ENCODE measurements at places on chromosomes 1 and 21.

- DNase-seq = no peak
Observed at GRCh38 chr1:34167389-34167788, 2.4 kb upstream of the CSMD2 start.

DNA sequence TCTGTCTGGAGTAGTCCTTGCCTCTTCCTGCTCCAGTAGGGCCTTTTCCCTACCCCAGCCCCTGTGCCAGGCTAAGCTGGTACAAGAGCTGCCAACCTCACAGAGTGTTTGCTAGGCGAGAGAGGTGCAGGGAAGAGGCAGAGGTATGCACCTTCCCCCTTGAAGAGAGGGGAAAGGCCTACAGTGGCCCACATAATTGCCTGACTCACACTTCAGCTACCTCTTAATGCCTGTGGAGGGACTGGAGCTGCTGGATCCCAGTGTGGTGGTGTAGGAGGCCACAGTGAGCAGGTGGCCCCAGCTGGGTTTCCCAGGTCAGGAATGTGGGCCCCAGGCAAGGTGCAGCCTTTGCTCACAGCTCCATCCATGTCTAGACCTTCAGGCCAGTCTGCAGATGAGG, 3.3 kb upstream of the CCDC28B start:
- DNase-seq = no peak

DNA sequence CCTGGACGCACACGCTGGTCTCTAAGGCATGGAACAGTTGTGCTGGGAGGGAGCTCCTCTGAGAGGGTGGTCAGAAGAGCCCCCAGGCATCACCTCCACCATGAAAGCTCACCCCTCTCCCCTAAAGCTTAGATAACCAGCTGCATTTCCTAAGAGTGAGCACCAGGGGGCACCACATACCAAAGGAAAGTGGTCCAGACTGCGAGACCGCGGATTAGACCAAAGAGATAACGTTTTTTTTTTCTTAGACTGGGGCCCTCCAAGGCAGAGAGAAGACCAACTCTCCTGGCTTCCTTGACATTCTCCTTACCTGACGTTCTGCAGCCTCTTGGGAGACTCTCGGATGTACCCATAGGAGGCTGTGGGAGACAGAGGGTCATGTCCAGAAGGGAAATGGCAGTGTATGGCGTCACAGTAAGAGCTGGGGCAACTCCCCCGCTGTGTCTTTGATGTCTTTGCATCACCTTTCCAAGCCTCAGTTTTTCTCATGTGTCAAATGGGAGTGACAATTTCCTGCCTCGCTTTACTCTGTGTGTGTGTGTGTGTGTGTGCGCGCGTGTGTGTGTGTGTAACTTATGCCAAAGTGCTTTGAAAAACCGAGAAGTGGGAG, 12.3 kb upstream of the IFNLR1 start:
- DNase-seq = peak; percentile 35

DNA sequence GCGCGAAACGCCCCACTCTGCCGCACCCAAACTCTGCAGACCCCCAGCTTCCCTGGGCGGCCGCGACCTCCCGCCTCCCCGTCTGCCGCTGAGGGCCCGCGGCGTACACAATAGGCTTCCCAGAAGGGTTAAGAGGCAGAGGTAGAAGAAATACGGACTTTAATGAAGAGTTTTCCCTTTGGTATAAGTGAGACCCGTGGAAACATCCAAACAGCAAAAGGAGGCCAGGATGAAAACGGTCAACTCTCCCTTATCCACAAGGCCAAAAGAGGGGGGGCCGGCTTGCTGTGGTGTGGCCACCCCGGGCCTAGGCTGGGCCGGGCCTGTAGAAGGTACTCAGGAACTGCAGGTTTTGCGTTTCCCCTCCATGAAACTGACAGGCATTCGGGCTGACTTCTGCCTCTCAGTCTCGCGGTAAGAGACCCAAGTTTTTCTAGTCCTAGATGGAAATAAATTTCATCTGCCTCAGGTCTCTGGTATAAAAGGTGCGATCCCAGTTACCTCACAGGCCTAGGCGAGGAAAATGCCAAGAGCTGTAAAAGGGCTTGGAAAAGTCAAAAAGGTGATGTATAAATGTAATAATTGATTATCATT, 671 bp upstream of the PYGO2 start:
- DNase-seq = no peak

GRCh38 chr1:111267801-111268508, 22.7 kb upstream of the CHIA start:
- DNase-seq = no peak

- no peak for DNase-seq
Observed at GRCh38 chr1:50424045-50424883, 1.0 kb upstream of the DMRTA2 start.

DNA sequence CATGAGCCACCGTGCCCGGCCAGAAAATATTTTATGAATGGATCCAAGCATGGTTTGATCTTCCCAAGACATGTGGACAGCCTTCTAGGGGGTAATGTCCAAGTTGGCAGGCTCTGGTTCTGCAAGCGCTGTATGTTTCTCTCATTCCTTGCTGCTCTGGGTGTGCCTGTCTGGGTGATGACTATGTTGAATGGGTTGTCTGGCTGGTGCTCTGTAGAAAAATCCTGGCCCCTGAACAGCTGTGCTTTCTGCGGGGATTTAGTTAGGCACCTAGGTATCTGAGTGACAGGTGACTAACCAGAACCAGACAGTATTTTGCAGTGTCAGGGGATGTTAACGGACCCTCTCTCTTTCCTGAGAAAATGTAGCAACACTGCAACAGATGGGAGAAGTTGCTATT, 14.1 kb downstream of the HUNK start:
- DNase-seq = no peak

- DNase-seq = no peak
Observed at GRCh38 chr21:25974964-25975363, 195.6 kb downstream of the APP start.

GRCh38 chr1:11373895-11374747, 101.1 kb downstream of the UBIAD1 start:
- DNase-seq = no peak

DNA sequence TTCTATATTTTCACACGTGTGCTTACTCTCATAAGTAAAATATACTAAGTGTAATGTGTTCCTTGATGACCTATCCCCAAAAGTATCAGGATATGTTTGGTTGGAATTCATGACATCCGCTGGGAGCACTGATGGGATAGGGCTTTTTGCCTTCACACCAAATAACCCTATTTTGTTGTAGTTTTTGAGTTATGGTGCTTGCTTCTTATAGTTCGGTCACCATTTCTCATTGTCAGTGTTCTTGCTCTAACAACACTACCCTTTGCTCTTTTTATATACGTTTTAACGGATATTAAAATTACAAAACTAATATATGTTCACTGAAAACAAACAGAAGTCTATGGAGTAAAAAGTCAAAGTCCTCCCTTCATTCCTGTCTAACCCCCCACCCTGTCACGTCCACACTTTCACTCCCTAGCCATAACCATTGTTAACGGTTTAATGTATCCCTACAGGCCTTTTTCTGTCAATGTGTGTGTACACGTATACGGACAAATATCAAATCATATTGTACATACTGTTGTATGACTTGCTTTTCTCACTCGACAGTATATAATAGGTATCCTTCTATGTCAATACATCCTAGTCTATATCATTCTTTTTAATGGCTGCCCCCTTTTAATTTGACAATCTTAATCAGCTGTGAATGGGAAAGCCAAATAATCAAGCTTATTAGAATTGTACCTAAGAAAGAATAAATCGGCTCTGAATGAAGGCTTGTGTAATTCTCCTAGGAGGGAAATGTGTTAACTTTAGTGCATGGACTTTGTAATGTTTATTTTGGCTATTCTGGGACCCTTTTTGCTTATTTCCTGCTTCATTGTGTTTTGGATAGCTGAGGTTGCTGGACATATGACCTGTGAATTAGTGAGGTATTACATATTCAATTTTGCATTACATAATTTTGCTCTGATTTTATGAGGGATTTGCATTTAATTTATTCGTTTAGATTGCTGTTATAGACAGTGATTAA, 3.5 kb upstream of the RNF220 start:
- DNase-seq = no peak

DNA sequence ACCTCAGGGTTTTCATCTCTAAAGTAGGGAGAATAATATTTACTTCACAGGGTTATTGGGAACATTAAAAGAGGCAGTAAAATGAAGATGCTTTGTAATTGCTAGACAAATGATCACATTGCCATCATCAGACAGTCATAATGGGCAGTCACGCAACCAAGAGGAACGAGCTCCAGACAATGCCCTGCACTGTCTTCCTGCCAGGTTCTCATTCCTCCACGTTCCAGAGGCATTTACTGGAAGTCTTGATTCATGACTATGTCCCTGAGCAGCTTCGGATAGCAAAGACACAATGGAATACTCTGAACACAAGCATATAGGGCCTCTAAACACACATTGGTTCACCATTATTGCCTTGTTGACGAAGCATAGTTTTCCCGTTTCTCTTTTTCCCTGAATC, 389.7 kb downstream of the NTNG1 start:
- DNase-seq = no peak

- no peak for DNase-seq
Observed at GRCh38 chr1:164562061-164562460, 3.1 kb downstream of the PBX1 start.

- DNase-seq = no peak
Observed at GRCh38 chr1:54965624-54966340, 14.6 kb upstream of the TMEM61 start.

DNA sequence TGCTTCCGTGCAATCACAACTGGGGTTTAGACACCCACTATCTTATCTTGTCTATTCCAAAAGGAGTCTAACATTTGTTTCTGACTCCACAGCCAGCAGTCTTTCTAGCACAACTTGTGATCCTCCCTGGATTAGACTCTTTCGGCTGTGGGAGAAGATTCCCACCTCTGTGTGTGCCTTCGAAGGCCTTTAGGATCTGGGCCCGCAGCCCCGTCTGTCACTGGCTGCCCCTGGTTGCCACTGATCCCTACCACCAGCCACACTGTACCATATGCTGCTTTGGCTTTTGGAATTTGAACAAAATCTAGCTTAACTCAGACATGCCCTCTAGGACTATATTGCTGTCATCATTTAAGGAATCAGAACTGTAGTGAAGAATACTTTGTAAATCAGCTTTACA, 18.0 kb downstream of the NTPCR start:
- no peak for DNase-seq

- DNase-seq = no peak
Observed at GRCh38 chr21:41477641-41478318, 30.2 kb downstream of the TMPRSS2 start.

DNA sequence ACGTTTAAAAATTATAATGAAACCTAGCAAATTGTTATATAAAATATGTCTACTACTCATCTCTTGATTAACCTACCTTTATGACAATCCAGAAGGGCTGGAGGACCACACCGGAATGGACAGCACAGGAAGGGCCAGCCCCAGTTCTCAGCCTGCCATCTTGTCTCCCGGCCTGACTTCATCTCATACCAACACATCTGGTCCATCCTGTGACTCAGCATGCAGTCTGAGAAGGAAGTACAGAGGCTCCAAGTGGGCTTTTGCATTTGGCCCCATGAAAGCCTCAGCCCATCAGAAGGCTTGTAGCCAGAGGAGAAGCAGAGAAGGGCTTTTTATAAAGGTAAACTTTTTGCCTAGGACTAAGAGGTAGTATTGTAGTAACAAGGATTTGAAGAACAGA, 436.6 kb downstream of the MRPL39 start:
- no peak for DNase-seq

GRCh38 chr1:184035719-184036516, 1.6 kb downstream of the COLGALT2 start:
- no peak for DNase-seq

DNA sequence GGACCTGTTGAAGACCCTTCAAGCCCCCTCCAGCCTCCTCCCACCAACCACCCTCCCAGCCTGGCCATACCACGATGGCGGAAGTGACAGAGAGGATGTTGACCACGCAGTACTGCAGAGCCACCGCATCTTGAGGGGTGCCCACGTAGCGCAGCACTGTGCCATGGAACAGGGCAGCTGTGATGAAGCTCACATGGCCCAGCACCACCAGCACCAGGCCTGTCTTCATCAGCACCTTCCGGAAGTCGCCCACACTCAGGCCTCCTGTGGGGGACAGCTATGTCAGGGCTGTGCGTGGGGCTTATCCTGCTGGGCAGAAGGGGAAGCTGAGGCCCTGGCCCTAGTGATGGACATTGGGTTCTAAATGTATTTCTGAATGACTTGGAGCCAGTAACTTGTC, 3.1 kb downstream of the TMEM54 start:
- no peak for DNase-seq

DNA sequence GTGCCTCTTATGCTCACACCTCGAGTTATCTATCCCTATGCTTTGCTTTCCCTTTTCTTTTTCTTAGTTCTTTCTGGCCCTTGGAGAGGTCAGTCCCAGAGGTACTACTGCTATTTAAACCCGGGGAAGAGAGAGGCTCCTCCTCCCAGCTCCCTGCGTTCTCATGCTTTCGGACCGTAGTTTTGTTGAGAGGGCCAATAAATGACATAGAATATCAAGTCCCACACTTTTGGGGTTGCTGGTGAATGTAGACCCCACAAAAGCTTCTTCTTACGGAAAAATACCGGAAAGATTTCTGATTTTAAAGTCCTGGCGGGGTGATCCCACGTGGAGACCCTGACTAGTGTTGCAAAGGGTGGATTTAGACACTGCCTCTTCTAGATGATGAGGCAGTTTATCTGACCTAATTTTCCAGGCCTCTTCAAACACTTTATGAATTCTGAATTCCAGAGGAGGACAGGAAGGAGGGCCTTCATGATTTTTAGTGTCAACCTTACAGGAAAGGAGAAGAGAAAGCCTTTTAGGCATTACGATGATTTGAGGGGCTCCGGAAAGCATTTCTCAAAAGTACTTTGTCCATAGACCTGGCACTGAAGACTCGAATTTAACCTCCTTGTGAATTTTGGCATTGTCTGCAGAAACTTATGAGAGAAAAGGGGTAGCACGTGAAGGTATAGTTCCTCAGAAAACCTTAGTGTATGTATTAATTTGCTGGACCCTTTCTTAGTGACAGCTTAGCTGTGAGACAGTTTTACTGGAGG, 694 bp downstream of the TMEM167B start:
- DNase-seq = no peak

GRCh38 chr1:29148656-29149491, 25.2 kb upstream of the TMEM200B start:
- no peak for DNase-seq

DNA sequence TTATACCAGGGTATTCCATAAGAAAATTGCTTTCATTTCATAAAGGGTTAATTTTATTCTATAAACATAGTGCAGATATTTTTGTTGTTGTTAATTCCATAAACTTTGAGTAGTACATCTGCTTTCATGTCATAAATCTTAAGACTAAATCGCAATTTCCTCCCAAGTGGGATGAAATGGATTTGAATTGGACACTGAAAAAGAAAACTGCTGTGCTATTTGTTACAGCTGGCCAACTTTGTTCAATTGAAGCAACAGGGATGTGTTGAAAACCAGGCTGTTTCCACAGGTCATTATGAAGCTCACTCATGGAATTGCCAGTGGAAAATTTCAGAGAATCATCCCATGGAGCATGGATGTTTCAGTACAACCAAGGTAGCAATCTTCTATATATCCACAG, 252.5 kb upstream of the RGS18 start:
- DNase-seq = no peak

DNA sequence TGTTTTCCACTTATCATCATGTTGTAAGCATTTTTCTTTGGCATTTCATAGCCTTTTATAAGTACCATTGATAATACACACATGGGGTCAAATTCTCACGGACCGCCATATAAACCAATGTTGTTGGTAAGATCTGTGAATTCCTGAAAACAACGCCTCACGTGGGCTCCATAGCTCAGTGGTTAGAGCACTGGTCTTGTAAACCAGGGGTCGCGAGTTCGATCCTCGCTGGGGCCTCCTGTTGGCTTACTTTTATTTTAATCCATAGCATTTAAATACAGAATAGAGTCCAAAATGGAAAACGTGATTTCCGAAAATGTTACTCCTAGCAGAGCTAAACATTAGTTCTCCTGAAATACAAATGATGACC, 83.1 kb downstream of the HHIPL2 start:
- DNase-seq = no peak

GRCh38 chr1:21546122-21546825, 37.1 kb downstream of the ALPL start:
- no peak for DNase-seq
